ENCODE measurements at places on chromosomes 12 and 14. TPM values are rescaled to one million over a fixed set of nuclear protein-coding genes. Genes with fewer than 3 reads are reported as not detected.
A peak's percentile ranks its signal among the peaks of the same experiment; 100 is the strongest.

The CCDC196 gene
- total RNA-seq = not detected

The LMNTD1 gene
- not detected for total RNA-seq

DNA sequence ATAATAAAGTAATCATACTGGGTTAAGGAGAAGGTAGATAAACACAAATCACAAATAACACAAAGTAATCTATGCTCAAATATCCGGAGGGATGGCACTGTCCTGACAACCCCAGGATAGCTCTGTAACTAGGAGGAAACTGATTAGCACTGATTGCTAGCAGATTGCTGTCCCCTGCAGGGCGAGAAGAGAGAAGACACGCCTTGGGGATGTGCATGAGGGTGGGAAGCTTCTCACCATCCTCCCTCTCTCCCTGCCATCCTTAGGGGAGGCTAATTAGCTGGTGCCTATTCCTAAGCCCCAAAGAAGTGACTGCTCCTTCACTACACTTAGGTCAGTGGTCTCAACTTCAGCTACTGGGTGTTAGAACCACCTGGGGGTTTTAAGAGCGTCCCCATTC lies 27.0 kb upstream of the TMEM260 start:
- H3K4me1 ChIP-seq = no peaks in the 10 kb centered on the region
- H3K27ac ChIP-seq = no peak overlapping the region
- DNase-seq = no peak
- H3K36me3 ChIP-seq = no peaks in the 10 kb centered on the region
- peaks cover 31% of the 10 kb centered on the region for H3K27me3 ChIP-seq

The KRT77 gene
- total RNA-seq = not detected

The SLC38A4 gene
- 11.4 TPM for total RNA-seq

DNA sequence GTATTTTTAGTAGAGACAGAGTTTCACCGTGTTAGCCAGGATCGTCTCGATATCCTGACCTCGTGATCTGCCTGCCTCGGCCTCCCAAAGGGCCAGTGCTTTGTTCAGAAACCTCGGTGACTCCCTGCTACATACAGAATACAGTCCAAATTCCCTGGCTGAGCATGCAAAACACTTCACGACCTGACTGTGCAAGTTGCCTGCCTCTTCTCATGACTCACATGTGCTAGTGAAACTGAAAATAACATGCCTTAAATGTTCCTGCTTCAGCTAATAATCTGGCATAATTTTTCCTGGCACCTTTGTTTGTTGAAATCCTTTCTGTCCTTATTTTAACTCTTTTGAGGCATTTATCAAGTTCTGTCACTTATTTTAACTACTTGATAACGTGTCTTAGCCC lies 8.2 kb downstream of the DMAC2L start:
- peaks cover 8% of the 10 kb centered on the region for H3K4me1 ChIP-seq
- no peak for DNase-seq
- no peak overlapping the region for H3K27ac ChIP-seq
- no peaks in the 10 kb centered on the region for H3K27me3 ChIP-seq
- peaks cover 18% of the 10 kb centered on the region for H3K36me3 ChIP-seq

- H3K4me1 ChIP-seq = no peaks in the 10 kb centered on the region
- H3K36me3 ChIP-seq = no peaks in the 10 kb centered on the region
- H3K27me3 ChIP-seq = no peaks in the 10 kb centered on the region
- H3K27ac ChIP-seq = no peak overlapping the region
- no peak overlapping the region for H3K4me3 ChIP-seq
- DNase-seq = no peak
These were observed 1107.7 kb downstream of the GALC start for GRCh38 chr14:86885280-86885679.

DNA sequence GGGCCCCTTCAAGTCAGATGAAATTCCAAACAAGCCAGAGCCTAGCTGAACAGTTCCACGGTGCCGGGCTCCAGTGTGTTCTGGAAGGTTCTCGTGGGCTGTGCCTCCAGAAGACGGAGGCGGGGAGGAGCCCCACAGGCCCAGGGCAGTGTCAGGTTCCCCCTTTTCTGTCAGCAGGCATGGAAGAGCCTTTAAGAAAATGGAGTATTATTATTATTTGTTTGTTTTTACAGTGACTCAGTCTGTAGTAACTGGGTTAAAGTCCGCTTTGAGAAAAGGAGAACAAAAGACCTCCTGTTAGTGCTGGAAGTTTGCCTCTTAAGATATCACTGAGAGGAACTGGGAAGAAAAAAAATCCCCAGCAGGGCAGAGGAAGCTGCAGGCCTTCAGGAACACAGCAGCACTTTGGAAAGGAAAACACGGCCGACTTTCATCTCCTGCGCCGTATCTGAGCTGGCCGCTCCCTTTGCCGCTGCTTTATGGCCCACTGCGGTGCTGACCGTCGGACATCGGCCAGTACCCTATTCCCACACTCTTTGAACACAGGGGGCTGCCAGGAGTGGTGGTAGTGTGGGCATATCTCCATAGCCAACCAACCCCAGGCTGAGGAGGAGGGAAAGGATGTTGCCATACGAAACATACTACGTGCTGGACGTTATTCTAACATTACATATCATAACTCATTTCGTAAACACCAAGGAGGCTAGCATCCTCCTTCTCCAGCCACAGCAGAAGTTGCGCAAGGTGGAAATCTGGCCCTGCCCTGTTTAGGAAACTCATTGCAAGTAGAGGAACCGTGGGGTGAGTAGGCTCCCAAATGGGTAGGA lies 194.0 kb downstream of the ZFP36L1 start:
- peak overlapping the region; percentile 95 for H3K27ac ChIP-seq
- peaks cover 2% of the 10 kb centered on the region for H3K36me3 ChIP-seq
- H3K27me3 ChIP-seq = no peaks in the 10 kb centered on the region
- peaks cover 40% of the 10 kb centered on the region for H3K4me1 ChIP-seq

The HSPA2 gene
- 2.1 TPM for total RNA-seq
